Esophagus mucosa (tissue), 1 donor: ENCODE measurements at places on chromosomes 16 and 17. TPM values are rescaled to one million over a fixed set of nuclear protein-coding genes. Genes with fewer than 3 reads are reported as not detected.

GRCh38 chr16:57531253-57531575 lies 5.2 kb downstream of the CCDC102A start:
- ATAC-seq: no peak

DNA sequence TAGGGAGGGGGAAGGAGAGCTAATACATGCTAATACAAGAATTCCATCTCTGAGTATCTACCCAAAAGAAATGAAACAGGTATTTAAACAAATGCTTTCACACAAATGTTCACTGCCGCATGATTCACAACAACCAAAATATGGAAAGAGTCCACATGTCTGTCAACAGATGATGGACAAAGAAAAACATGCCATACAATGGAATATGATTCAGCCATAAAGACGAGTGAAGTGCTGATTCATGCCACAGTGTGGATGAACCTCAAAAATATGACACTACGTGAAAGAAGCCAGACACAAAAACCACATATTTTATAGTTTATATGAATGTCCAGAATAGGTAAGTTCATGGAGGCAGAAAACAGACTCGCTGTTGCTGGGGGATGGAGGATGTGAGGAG lies 321.4 kb downstream of the FOXL1 start:
- ATAC-seq: no peak

- peak; percentile 18 for ATAC-seq
These were observed 34.1 kb downstream of the CUEDC1 start for GRCh38 chr17:57920916-57921703.

DNA sequence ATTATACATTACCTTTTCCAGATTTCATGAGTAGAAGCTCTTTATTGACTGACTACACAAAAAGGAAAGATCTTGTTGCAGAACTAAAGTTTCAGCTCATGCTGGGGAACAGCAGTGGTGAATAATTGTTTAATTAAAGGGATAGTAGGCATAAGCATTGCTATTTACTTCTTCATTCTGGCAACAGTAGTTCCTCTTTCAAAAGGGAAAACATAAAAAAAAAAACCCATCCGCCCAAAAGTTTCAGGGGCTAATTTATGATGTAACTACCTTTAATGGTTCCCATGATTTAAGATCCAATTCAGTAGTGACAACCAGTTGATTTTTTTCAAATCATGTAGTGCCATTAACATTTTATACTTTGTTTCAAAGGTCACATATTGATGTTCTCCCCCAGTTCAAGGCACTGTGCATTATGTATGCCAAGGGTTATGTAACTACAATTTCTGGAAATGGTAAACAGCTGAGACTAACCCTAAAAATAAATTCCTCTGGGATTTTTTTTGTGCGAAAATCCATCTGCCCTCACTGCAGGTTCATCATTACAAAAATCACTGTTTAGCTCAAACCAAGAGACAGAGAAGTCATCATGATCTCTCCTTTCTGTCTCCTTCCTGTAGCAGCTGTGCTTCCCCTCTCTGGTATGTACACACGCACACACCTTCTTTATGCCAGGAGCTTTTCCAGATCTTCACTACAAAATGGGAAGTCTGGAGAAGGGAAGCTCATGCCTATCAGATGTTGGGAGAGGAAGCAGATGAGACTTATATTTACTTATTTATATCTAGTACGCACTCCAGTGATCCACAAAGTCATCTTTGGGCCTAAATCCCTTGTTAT lies 2.2 kb upstream of the PHLPP2 start:
- no peak for ATAC-seq

GRCh38 chr16:10180042-10180770 lies 2.0 kb downstream of the GRIN2A start:
- no peak for ATAC-seq

DNA sequence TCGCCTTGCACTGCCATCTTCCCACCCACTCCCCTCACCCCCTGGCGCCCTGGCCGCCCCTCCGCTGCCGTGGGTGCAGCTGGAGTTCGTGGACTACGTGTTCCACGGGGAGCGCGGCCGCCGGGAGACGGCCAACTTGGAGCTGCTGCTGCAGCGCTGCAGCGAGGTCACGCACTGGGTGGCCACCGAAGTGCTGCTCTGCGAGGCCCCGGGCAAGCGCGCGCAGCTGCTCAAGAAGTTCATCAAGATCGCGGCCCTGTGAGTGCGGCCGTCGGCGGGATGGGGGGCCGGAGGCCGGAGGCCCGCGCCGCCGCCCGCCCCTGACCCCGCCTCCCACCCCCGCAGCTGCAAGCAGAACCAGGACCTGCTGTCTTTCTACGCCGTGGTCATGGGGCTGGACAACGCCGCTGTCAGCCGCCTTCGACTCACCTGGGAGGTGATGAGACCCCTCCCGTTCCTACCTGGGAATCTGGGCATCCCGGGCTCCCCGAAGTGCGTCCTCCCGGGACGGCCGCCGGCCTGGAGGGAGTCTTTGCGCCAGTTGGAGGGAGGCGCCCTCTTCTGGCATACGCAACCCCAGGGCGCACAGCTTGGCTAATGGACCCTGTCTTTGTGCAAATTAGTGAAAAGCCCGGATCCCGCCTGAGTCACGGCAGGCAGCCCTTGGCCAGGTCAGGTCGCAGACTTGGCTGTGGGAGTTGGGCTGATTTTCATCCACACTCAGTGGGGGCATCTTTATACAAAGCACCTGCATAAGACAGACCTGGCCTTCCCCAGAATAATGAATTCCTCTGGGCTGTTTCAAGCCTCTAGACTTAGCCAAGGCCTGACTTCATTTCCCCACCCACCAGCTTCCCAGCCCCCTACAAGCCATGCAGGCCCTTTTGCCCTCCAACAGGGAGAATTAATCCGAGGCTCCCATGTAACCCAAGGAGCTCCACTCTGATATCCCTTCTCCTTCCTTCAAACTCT lies 14.3 kb downstream of the RAPGEFL1 start:
- peak; percentile 51 for ATAC-seq

Gene DNAI2
- total RNA-seq: not detected

Gene GLP2R
- total RNA-seq: not detected

Gene G6PC1
- total RNA-seq: not detected
